ENCODE measurements at places on chromosomes 11 and 22. TPM values are rescaled to one million over a fixed set of nuclear protein-coding genes. Genes with fewer than 3 reads are reported as not detected.

DNA sequence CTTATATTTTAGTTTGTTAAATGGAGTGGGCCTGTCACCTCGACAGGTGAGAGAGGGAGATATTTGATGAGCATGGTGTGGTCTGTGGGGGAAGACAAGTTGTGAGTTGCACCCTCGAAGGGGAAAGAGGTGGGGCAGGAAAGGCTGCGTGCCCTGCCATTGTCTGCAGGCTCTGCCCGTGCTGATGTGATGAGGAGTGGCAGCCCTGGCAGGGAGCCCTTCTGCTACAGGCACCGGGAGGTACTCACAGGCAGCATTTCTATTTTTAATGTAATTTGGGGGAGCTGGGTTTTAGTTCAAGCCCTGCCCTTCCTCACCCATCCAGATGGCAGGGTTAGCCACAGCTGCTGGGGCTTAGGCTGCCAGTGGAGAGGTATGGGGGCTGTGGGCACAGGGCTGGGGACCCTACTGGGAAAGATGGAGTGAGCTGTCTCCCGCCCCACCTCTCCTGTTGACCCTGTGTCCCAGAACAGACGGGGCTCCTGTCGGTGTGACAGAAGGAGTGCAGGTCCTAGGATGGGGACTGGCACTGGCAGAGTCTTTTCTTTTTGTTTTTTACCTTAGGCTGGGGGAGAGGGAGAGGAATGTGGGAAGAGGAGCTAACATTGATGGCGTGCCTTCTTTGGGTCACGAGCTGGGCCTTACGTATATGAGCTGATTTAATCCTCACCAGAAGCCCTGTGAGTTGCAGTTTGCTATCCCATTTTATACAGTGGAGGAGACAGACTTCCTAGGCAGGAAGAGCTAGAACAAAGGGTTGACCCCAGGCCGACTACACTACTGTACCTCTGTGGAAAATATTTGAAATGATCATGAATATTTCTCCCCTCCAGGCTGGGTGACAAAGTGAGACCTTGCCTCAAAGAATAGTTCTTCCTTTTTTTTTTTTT lies 51.6 kb downstream of the CEP164 start:
- no peak for DNase-seq

NLRP14 gene
- not detected for total RNA-seq

CLMP gene
- 4.7 TPM for total RNA-seq

GRCh38 chr11:93700830-93701229 lies 39.3 kb downstream of the CEP295 start:
- DNase-seq, result peak; percentile 46

- no peak for DNase-seq
These were observed 63.4 kb downstream of the CD6 start for GRCh38 chr11:61034704-61035525.

PTPRCAP gene
- 2.3 TPM for total RNA-seq

- DNase-seq, result no peak
These were observed 369 bp downstream of the DGCR8 start for GRCh38 chr22:20080445-20080775.

DNA sequence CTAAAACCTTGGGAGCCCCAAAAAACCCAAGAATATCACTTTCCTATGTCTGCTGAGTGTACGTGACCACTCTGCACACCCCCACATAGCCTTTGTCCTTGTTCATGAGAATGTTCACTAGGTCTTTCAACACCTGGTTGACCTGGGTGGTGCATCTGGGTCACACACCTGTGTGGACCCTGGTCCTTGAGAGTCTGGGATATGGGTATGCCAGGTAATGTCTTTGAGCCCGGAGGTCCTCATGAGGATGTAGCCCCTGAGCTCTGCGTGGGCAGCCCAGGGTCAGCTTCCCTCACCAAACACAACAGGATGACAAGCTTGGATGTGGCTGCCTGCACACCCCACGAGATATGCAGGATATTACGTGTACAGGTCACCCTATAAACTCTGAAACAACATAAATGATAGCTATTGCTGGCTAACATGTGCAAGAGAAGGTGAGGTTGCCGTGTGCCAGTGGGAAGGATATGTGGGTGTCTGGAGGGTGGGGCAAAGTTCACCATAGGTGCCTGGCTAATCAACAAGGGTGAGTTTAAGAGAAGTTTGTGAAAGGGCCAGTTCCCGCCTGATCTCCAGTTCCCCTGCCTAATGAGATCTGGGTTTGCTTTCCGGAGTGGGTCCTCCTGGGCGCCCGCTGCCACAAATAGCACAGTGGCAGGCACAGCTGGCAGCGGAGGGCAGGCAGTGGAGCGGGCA lies 1.4 kb upstream of the PPARA start:
- no peak for DNase-seq

DNA sequence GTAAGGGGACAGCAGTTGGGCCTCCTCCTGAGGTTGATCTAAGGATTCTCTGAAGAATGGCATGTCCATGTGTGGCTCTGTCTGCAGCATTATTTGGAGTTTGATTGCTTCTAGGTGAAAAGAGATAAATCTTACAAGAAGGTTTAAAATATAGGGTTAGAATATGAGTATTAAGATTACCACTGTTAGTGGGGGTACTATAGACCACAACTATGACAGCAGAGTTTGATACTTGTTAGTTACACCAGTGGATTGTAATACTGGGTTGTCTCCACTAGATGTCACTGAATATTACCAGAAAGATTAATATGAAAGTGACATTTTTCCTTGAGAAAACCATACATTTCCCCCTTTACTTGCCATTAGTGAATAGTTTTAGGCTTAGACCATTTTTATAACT lies 47.9 kb downstream of the ZNF280B start:
- DNase-seq, result no peak

- DNase-seq, result no peak
These were observed 127.1 kb downstream of the SLC1A2 start for GRCh38 chr11:35292279-35292678.

DRAP1 gene
- 259 TPM for total RNA-seq

DNA sequence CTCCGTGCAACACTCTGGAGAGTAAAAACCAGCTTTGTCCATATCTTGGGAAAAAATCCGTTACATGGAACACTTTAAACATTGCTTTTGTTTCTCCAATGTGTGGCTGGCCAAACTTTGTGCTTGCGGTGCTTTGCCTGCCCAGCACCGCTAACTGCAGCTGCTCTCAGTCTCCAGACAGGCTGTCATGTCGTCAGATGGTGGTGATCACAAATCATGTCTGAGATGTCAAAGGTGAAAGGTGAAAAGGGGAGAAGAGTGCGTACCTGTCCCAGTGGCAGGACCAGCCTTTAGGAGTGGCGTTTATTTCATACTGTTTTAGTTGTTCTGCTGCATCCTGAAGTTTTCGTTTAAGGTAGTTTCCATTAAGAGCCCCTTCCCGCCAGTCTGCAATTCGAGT lies 17.1 kb upstream of the AGBL2 start:
- DNase-seq, result no peak

SLCO2B1 gene
- 2.0 TPM for total RNA-seq

Measured in A172 (cell line).